ENCODE measurements at places on chromosomes 1 and 21. TPM values are rescaled to one million over a fixed set of nuclear protein-coding genes. Genes with fewer than 3 reads are reported as not detected.
A peak's percentile ranks its signal among the peaks of the same experiment; 100 is the strongest.

DNA sequence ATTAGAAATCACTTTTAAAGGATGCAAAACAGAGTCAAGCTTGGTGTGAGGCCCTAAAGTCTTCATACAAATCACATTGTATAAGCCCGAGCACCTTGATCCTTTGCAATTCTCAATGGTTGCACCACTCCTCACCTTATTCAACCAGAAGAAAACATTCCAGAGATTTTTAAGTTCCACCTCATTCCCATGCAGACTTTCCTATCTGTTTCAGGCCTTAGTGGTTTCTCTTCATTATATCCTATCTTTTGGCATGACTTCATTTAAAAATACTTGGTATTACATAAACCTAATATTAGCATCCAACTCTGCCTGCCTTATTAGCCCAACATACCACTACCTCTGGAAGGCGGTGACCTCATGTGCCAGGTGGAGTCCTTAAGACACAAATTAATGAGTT is 9.3 kb upstream of the GREM2 start:
- no peak for DNase-seq

- peak; percentile 59 for DNase-seq
Observed at GRCh38 chr1:6105218-6105679, 59.6 kb downstream of the KCNAB2 start.

GRCh38 chr1:207869859-207870258 is 41.1 kb downstream of the CD34 start:
- no peak for DNase-seq

DNA sequence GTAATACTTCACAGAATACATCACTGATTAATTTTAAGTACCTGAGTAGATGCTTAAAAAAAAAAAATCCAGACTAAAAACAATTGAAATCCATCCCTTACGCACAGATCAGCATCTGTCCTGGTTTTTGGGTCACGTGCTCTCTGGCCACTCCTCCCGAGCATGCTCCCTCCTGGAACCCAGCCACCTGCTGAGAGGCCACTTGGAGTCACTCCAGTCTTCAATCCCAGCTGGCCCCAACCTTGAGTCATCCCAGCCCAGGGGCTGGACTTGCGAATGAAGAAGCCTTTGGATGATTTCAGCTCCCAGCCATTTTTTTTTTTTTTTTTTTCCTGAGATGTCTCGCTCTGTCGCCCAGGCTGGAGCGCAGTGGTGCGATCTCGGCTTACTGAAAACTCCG is 8.9 kb downstream of the MAP1LC3C start:
- peak; percentile 55 for DNase-seq

RNF186 gene
- total RNA-seq, result not detected
